Endodermal cell (in vitro differentiated cells): ENCODE measurements at places on chromosomes 1 and 21.

DNA sequence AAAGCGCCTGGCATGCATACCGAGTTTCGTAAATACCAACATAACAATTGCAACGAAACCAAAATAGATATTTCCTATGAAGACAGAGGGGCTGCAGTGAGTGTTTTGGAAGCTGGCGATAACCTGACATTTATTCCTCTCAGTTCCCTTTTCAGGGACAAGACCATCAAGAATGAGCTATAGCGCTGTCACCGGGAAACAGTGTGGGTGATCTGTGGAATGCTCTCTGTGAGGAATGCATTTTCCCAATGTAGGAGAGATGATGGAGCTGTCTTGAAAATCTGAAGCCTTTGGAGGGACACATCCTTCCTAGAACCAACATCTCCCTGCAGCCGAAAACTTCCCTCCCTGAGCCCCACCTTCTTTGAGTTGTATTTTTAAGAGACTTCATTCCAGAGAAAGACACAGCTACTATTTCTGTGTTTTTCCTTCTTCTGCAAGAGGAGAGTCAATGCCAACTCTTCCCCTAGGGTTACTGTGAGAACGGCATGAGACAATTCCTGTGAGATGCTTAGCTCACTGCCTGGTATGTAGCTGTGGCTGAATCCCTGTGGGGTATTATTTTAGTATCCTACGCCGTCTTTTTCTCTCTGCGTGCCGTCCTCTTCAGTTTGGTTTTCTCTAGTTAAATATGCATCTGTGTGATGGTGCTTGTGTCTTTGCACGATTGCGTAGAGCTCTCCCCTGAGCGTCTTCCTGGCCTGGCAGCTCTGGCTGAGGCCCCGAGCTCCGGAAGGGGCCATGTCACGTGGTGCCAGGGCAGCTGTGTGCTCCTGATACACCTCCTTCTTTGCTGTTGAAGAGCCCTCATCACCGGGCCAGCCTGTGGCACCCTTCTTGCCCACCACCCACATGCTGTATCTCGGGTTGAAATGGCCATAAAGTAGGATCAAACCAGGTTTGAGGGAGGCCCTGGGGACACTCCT lies 45.2 kb downstream of the AJAP1 start:
- DNase-seq: no peak

GRCh38 chr1:193489191-193489590 lies 302.8 kb upstream of the B3GALT2 start:
- no peak for DNase-seq

- DNase-seq: no peak
These were observed 7.8 kb downstream of the ITLN1 start for GRCh38 chr1:160877221-160877620.

DNA sequence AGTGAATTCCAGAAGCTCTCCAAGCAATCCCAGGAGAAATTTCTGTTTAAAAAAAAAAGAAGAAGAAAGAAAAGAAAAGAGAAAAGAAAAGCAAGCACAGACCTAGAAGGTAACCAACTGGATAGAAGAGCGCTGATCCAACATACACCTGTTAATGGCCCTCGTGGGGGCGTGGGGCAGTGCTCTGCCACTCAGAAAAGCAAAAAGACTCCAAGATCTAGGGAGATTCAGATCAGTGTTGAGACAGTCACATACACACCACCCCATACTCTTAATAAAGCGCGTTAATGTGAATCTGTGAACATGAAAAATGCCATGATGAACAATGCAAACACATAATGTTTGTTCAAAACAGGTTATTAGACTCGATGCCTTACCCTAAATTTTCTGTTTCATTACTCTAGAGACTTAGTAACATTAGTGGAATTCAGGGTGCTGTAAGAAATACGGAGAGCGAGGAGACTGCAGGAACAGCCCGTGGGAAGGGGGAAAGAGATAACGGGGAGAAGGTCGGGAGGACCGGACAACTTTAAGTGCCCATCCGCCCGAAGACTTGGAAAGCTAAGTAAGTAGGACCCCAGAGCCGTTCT lies 406 bp downstream of the NME7 start:
- no peak for DNase-seq
